ENCODE measurements at places on chromosomes 16 and 17.

DNA sequence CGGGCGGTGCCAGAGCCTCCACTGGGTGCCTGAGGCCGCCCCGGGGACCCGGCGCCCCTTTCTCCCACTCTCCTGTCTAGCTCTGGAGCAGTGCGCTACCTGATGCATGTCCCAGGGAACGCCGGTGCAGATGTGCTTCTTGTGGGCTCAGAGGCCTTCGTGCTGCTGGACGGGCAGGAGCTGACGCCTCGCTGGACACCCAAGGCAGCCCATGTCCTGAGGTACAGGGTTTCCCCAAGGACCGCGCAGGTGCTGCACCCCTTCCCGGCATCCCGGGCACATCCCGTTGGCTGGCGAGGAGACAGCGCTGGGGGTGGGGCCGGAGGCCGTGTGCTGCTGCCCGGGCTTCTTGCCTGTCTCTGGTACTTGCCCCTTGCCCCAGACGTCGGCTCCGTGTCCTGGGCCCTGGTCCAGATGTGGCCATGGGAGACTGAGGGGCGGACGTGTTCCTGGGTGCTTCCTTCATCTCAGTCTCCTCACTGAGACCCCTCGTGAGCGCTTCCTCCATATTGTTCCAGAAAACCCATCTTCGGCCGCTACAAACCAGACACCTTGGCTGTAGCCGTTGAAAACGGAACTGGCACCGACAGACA lies 12.5 kb downstream of the RGS11 start:
- no peak for DNase-seq

DNA sequence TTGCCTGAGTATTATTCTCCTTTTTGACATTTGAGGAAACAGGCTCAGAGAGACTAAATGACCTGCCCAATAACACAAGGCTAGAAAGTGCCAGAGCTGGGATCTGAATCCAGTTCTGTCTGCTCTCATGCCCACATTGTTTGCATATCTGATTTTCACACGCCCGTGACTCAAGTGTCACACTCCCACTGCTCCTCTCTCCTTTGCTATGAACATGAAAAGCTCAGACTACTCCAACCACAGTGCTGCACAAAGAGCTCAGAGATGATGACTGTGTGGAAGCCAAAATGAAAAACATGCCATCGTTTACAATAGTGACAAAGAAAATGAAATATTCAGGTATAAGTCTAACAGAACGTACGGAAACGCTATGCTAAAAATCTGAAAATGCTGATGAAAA lies 107.9 kb downstream of the SMG6 start:
- no peak for DNase-seq

GRCh38 chr16:46812781-46813540 lies 18.0 kb downstream of the C16orf87 start:
- no peak for DNase-seq

DNA sequence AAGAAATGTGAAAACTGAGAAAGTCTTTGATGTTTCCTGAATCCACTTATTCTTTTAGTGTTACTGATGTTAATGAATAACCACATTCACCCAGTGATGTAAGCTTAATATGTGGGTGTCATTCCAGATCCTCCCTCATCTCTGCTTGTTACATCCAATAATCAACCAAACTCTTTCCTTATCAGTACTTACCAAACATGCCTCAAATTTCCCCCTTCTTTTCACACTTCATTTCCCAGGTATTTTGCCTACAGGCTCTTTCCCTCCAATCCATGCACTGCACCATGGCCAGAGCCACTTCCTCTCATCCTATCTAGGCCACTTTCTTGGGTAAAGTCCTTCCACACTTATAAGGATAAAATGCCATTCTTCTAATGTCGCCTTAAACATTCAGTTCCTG lies 451.5 kb downstream of the NPIPA7 start:
- DNase-seq: no peak

DNA sequence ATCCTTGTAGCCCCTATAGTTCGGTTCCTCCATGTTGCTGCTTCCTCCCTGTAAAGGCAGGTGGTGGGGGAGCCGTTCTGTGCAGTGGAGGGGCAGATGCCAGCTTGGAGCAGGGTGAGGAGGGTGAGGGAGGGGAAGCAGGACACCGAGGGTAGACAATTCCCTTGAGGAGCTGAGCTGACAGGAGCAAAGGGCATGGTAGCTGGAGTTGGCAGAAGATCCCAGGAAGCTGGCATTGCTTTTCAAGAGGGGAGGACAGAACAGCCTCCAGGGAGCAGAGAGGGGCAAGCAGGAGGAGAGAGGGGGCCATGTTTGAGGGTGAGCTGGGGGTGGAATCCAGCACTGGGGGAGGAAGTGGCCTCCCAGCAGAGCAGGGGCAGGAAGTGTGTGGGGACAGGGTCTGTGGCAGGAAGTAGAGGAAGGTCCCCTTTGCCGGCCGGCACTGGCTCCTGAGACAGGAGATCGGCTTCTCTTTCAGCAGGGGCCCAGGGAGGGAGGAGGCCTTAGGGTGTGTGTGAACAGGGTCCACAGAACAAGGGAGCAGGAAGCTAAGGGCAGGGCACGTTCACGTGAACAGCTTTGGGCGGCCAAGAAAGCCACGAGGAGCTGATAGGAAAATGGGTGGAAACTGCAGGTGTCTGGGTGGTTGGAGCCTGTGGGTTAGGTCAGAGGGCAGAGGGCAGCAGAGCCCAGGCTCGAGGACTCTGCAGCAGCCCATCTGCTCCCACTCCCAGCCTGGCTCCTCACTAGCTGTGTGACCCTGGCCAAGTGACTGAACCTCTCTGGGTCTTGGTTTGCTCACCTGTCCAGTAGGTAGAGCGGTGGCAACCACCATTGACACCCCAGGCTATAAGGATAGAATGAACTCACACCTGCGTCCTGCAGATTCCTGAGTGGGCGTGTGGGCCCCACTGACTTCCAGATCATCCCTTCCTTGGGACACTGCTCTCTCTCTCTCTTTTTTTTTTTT lies 17.5 kb upstream of the SPNS2 start:
- no peak for DNase-seq

- no peak for DNase-seq
These were observed 21.0 kb upstream of the HERPUD1 start for GRCh38 chr16:56910654-56911539.

- no peak for DNase-seq
These were observed 47.7 kb upstream of the MEAK7 start for GRCh38 chr16:84552135-84552534.

- DNase-seq: no peak
These were observed 52.7 kb upstream of the KSR1 start for GRCh38 chr17:27403480-27404005.

GRCh38 chr16:76346210-76346609 lies 69.0 kb downstream of the CNTNAP4 start:
- no peak for DNase-seq

DNA sequence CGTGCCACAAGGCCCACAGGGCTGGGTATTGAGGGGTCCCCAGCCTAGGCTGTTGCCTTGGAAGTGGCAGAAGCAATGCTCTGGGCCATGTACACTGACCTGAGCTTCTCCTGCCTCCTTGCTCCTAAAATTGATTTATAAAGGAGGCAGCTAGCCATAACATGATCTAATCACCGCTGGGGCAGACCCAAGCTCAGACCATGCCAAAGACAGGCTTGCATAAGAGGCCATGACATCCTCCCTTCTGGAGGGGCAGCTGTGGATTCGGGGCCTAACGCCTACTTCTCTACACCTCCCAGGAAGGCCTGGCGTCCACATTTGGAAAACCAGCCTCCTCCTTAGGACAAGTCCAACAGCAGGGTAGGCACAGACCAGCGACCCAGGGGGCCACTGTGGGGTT lies 12.3 kb downstream of the HSD11B2 start:
- no peak for DNase-seq

DNA sequence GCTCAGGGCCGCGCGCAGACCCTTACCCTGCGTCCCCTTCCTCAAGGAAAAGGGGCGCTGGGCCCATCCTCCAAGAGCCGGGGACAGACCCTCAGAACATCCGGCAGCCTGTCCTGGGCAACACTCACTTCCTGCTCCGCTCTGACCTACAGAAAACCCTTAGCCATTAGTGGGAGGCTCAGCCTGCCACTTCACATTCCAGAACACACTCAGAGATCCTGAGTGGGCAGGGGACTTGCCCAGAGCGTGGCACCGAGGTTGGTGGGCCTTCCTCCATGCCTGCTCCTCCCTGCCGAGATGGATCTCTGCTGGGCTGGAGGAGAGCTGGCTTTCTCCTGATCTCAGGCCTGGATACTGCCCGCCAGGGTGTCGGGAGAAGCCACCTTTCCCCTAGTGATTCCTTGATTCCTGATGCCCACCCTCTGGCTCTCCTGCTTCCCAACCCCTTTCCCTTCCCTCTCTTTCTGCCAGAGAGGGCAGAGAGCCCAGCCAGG lies 1.5 kb downstream of the SCARF1 start:
- no peak for DNase-seq

GRCh38 chr17:4562015-4562969 lies 1.9 kb upstream of the GGT6 start:
- DNase-seq: no peak

DNA sequence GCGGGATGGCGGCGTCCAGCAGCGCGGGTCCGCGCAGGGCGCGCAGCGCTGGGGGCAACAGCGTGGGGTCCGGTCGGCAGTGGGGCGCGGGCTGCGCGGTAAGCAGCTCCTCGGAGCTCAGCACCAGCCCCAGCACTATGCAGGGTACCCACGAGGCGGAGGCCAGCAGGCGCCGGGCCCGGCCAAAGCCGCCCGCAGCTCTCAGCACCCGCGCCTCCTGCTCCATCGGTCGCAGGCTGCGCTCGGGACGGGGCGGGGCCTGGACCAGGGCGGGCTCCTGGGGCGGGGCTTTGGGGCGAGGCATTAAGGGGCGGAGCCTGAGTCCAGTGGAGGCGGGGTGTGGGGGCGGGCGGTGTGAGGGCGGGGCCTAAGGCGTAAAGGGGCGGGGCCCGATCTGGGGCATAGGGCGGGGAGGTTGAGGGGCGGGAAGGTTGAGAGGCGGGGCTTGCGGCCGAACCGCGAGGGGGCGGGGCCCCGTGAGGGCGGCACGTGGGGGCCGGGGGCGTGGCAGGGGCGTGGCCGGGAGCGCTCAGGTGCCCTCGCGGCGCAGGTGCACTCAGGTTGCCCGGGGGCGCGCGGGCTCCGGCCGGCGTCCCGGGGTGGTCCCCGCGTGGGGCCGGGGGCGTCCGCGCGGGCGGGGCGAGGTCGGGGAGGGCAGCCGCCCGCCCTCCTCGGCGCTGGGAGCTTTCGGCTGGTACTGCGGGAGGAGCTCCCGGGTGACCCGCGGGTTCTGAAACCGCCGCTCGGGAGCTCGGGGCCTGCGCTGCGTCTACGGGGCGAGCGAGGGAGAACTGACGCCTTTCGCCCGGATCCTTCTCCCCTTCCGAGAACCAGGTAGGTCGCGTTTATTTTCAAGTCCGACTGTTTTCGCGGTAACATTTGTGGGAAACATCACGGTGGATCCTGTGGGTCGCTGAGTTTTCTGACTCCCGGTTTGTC lies 1.4 kb upstream of the SLC22A31 start:
- peak; percentile 15 for DNase-seq

DNA sequence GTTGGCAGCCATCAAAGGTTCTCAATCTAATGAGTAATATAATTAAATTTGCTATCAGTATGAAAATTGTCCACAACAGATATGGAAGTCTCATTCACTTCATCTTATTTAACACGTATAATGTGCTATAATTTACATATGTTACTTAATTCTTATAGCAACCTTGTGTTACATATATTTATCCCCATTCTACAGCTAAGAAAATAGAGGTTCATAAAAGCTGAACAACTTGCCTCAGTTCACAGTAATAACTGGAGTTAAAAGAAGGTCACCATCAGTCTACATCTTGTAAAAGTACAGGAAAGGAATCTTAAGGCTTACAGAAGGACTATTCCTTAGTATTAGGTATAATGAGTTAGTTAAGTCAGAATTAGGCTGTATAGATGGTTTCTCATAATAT lies 27.9 kb downstream of the STXBP4 start:
- no peak for DNase-seq

GRCh38 chr16:88375996-88376834 lies 6.5 kb upstream of the ZNF469 start:
- DNase-seq: no peak

- no peak for DNase-seq
These were observed 341 bp downstream of the PCYT2 start for GRCh38 chr17:81910840-81911276.

GRCh38 chr17:64202683-64203344 lies 60.2 kb downstream of the TEX2 start:
- no peak for DNase-seq

- DNase-seq: no peak
These were observed 38.4 kb downstream of the FAM20A start for GRCh38 chr17:68562736-68563135.

- DNase-seq: no peak
These were observed 37.6 kb downstream of the CBFA2T3 start for GRCh38 chr16:88939245-88939971.

- DNase-seq: no peak
These were observed 1.4 kb downstream of the PLCD3 start for GRCh38 chr17:45130681-45131615.

DNA sequence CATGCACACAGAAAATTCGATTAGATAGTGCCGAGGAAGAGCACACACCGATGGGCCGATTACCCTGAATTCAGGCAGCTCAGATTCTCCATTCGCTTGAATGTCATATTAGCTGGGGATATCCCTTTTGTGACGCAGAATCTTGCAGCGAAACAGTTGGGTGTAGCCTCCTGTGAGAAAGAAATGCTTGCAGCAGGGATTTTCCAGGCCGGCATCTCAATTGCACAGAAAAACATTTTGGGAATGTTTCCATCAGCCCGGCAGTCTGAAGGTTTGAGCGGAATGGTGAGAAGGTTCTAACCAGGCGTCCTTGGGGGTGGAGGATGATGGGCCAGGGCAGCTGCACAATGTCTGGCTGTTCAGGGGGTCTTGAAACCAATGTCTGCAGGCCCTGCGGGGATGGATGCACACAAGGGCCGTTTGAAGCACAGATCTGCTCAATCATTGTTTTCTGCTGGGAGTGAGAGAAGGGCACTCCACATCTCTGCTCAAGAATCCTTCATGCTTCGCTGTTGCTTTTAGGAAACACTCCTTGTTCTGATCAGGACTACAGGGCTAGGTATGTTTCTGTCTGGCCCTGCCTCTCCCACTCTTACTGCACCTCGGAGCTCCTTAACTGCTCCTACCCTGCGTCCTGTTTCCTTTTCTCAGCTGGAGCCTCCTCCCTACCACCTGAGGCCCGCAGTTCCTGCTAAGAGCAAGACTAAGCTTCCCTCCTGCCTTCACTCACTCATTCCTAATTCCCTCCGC lies 94.6 kb downstream of the CMIP start:
- no peak for DNase-seq

DNA sequence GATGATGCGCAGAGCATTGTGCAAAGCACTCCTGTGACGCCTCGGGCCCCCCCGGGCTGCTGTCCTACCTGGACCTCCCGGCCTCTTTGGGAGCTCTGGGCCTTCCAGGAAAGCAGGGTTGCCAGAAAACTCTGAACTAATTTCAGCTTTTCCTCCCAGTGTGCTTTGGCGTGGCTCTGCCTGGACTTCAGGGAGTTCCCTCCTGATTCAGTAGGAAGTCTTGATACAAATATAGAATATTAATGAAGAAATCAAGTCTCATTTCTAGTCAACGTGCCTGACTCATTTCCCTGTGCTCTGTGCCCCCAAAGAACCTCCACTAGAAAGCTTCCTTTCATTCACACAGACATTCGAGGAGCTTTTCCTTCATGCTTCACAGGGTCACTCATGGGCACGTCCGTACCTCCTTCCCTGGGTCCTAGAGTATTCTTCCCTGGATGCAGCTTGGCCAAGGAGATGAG lies 84.0 kb upstream of the NOL11 start:
- no peak for DNase-seq

GRCh38 chr17:50329716-50330115 lies 16.2 kb upstream of the XYLT2 start:
- no peak for DNase-seq

- DNase-seq: no peak
These were observed 129.0 kb upstream of the CIBAR2 start for GRCh38 chr16:85240982-85241924.

All from SW 1271 (cell line).